ENCODE measurements at places on chromosomes 6 and 20.

DNA sequence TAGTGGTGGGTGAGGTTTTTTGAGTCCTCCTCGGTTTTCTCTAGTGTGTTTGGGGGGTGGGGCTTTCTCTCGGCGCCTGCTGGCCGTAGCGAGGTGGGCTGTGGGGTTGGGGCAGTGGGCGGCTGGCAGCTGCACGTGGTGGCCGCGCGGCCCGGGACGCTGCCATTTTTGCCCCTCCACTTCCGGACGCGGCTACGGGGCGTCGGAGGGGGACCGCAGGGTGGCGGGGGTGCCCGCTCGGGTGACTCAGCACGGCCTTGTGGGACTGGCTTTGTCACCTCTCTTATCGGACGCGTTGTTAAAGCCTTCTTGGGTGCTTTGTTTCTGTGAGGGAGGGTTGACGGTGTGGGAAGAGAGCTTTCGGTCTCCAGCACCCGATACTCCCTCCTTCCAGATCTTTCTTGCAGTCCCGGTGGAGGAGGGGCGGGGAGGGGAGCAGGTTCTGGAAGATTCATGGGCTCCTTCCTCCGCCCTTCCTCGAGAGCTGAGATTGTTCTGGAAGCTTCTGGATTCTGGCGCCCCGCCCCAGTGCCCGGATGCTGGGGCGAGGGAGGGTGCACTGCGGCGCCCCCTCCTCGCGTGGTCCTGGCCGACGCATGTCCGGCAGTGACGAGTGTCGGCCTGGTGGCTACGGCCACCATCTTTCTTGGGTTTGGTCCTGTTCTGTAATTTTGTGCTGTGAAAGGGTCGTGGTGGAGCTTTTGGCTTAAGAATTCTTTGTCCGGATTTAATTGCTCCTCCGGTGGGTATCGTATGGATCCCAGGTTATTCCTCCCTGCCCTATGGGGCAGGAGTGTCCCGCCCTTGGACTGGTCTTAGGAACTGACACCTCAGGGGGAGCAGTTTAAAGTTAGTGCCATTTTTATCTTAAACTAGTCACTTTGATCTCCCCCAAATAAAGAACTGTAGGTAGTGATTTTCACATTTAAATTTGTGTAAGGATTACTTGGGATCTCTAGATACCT lies 719 bp downstream of the HSP90AB1 start:
- DNase-seq, result peak; percentile 53

DNA sequence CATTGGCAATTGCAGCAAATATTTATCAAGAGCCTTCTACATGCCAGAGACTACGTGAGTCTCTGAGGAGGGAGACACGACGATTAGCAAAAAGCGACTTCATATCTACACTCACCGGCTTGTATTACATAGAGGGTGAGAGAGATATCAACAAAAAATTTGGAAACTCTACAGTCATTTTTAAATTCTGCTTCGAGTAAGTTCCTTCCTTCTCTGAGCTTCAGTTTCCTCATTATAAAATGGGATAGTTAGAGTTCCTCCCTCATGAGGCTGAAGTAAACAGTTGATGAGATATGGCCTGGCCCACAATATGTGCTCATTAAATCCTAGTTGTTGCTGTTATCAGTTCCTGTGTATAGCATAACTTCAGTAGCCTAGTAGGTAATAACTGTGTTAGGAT lies 64.1 kb upstream of the SIRPA start:
- no peak for DNase-seq

- DNase-seq, result no peak
Measured at GRCh38 chr6:93801101-93801847, 381.9 kb upstream of the EPHA7 start.

DNA sequence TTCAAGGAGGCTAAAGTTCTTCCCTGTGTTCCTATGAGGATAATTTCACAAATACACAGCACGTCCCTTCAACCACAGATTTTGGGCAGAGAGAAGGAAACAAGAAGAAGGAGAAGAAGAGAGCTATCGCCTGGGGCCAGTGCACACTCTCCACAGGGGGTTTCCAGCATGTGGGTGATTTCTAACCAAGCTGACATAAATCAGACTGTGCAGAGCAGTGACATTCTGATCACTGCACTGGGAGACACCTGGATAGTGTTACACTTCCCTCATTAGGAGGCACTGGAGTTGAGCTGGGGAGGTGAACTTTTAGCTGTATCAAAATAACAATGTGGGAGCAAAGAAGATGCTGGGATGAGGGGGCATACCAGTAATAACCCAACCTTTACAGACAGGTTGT lies 71.8 kb upstream of the CENPW start:
- no peak for DNase-seq

DNA sequence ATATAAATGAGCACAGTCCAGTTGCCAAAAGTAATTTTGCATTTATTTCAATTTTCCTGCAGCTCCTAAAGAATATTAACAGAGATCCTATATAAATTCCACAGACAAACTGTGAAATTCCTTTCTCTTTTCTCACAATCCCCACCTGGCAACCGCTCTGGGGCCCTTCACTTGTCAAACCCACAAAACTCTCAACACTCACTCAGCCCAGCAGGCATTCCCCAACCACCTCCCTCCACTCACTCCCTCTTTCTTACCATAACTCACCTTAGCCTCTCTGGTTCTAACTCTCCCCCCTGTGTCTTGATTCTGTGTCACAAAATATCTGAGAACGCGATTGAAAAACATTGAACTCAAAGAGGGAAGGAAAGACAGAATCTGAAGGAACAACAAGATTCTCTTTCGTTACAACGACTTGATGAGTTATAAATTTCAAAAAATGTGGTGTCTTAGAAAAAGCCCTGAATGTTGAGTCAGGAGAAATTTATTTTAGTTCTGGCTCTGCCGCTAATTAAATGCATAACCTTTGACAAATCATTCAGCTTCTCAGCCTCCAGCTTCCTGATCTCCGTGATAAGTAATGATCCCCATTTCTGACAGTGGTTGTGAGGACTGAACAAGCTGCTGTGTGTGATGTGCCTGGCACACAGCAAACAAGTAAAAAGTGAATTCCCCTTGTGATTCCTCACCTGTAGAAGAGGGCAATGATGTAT lies 87.9 kb downstream of the UNC5CL start:
- DNase-seq, result no peak

DNA sequence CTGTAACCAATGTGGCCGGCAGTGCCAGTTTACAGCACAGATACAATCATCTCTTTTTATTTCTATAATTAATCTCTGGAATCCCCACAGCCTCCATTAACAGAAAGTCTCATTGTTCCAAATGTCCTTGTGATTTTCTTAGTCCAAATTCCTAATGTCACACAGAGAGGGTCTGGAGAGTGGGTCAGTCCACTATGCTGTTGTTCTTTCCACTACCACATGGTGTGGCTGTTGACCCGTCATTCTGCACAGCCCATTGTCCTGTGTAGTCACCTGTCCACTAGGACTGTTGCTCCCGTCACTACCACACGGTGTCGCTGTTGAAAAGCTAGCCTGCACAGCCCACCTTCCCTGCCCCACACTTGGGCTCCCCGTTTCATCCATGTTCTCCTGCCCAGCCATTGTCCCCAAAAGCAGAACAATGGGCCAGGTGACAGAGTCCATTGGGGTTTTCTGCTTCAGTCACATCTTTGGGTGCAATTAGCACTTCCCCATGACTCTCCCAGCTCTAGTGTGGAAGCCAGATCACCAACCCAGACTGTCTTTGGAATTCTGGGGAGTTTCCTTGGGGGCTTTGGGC lies 8.6 kb upstream of the LBP start:
- peak; percentile 46 for DNase-seq

- peak; percentile 33 for DNase-seq
Measured at GRCh38 chr6:137415127-137415833, 78.9 kb downstream of the OLIG3 start.

DNA sequence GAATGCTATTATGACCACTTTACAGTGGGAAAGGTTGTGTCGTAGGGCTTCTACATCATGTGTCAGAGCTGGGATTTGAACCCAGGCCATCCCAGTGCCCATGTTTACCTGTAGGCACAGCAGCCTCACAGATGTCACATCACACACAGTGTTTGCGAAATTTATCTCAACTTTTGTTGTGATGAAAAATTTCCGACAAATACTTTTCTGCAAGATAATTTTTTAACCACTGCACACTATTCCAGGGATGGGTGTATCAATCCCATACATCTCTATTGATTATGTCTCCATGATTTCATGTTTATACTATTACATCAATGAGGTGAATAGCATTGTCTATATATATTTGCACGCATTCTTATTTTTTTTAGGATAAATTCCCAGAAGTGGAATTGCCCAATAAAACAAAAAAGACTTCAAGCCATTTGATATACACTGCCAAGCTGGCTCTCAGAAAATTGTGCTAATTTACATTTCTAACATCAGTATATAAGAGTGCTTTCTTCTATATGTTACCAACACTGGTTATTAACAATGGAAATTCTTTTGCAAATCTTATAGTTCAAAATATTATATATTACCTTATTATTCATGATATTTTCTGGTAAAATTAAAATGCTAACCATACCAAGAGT lies 189.1 kb upstream of the ZNF217 start:
- DNase-seq, result no peak

DNA sequence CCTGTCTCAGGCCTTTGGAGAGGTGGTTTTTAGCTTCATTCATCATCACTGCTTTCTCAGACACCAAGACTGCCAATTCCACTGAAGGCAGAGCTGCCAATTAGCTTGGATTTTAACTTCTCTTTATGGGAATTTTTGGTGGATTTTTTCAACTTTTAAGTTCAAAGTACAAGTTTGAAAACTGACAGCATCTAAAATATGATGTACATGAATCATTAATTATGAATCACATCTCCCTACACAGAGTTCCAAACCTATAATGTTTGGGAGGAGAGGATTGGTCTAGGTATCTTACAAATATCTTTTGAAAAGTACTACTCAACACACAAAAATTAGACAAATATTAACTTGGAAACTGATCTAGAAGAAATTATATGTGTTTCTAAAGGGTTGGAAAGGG lies 25.5 kb downstream of the CNKSR3 start:
- no peak for DNase-seq

- DNase-seq, result no peak
Measured at GRCh38 chr6:121764493-121764892, 329.0 kb downstream of the GJA1 start.

- no peak for DNase-seq
Measured at GRCh38 chr6:41527721-41528408, 18.3 kb upstream of the FOXP4 start.

Measured in cerebellar cortex (tissue), 1 donor.